Cerebellum (tissue), 4 donors: ENCODE measurements at places on chromosomes 16 and 17.

DNA sequence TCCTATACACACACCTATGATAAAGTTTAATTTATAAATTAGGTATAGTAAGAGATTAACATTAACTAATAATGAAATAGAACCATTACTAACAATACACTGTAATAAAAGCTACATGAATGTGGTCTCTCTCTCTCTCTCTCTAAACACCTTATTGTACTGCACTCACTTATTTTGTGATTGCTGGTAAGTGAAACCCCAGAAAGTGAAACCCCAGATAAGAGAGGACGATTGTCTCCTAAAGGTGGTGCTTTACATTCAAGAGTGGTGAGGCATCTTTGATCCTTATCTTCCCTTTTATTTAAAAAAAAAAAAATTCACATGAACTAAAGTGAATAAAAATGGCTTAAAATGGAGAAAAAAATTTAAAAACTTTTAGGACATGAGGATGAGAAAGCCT is 80.1 kb upstream of the TRAP1 start:
- no peak for DNase-seq

DNA sequence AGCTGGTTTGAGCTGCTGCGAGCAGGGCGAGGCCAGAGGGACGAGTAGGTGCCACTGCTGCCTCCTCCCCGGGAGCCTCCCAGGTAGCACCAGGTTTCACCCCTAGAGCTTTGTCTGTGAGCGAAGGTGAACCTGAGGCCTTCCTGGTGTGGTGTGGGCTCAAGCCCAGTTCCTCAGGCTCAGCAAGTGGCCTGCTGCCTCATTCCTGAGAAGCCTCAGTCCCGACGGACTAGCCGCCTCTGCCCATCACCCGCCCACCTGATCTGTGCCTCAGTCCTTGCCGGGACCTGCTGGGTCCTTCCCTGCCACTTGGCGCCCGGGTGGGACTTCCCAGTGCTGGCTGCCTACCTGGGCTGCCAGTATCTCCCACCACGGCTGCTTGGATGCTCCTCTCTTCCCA is 1.7 kb downstream of the NLRC3 start:
- DNase-seq: no peak

GRCh38 chr17:80389011-80389995 is 25.7 kb upstream of the ENDOV start:
- DNase-seq: no peak

- DNase-seq: no peak
Measured at GRCh38 chr16:88671806-88672205, 8.9 kb upstream of the MVD start.

GRCh38 chr17:37483311-37484039 is 6.2 kb upstream of the DUSP14 start:
- DNase-seq: no peak

GRCh38 chr17:75289832-75290337 is 652 bp upstream of the SLC25A19 start:
- no peak for DNase-seq

- DNase-seq: no peak
Measured at GRCh38 chr16:89149386-89149785, 22.2 kb upstream of the CDH15 start.

DNA sequence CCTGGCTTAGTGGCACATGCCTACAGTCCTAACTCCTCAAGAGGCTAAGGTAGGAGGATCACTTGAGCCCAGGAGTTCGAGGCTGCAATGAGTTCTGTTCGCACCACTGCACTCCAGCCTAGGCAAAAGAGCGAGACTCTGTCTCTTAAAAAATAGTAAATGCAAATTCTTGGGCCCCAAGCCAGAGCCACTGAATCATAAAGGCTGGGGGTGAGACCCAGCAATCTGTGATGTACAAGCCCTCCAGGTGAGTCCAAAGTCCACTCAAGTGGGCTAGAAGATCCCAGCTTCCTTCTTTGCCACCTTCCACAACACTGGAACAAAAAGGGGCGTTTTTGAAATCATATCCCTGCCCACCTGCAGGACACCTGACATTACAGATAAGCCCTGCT is 16.9 kb downstream of the TRIM25 start:
- DNase-seq: no peak

DNA sequence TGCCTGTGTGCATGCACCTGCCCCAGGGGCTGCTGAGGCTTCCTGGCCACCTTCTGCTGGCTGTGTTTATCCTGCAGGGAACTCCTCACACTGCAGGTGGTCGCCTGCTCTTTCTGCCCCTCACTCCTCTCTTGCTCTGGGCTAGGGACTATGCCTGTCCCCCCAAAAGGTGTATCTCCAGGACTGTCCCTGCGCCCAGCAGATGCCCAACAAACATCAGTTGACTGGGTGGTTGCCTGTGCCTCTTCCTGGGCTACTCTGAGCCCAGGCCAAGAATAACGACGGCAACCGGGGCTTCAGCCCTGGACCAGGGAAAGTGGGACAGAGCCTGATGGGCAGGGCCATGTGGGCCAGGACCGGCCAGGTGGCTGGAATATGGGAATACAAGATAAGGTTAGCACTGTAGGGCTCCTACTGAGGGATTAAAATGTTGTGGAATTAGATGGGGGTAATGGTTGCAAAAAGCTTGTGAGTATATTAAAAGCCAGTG is 55.4 kb downstream of the VAC14 start:
- no peak for DNase-seq

GRCh38 chr17:17350491-17351355 is 47.5 kb downstream of the NT5M start:
- no peak for DNase-seq

- no peak for DNase-seq
Measured at GRCh38 chr17:49959183-49959935, 9.6 kb upstream of the DLX4 start.

DNA sequence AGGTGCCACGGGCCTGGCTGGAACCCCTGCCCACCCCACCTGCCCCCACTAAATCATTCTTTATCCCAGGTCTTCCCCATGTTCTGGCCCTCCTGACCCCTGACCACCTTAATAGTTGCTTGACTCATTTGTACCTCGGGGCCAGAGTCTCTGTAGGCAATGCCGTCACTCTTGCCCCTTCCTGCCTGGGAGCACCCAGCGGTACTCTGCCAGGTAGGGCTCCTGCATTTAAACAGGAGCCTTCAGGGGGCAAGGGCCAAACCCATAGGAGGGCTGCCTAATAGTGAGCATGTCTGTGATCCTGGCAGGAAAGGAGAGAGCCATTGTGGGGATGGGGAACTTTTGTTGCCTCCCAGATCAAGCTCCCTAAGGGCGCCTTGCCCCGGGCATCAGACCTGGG is 8.8 kb upstream of the ITGA3 start:
- DNase-seq: no peak

- no peak for DNase-seq
Measured at GRCh38 chr17:42704490-42704836, 22.1 kb downstream of the CNTNAP1 start.

- peak; percentile 20 for DNase-seq
Measured at GRCh38 chr17:336110-337021, 16.2 kb downstream of the RPH3AL start.

DNA sequence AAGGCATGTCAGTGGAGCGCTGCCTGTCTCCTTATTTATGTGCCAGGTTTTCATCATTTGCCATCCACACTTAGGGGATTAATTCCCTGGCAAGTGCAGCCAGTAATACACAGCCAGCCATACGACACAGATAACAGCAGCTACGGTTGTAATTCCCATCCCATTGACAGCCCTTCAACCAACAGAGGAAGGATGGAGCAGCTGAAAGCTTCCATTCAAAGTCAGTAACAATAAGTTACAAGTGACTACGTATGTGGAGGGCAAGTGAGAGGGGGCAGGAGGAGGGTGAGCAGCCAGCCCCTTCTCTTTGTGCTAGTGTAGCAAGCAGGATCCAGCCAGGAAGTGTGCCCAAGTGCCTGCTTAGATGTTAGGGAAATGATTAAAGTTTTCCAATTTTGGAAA is 53.8 kb upstream of the LYRM9 start:
- no peak for DNase-seq

DNA sequence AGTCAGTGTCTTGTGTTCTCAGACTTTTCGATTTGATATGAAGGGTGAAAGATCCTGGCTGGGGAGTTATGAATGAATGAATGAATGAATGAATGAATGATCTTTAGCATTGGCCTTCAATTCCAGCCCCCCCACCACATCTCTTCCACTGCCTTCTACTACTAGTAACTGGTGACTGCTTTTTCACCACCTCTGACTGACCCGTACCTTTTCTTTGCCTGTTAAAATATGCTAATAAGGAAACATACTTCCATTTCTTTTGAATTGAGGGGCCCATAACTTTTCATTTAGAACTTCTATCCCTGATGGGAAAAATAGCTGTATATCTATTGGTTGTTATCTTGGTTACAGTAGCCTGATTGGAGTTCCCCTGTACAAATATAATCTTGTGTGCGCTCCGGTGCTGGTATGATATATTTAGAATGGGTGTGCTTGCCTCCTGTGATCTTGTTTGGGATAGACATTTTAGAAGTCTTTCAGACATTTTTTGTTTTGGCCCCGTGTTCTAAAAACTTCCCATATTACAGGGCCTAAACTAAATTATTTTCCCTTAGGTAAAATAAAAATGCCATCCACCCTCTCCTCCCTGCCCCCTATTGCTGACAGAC is 3.4 kb downstream of the LYRM1 start:
- no peak for DNase-seq

- DNase-seq: no peak
Measured at GRCh38 chr17:82802075-82802780, 37.6 kb downstream of the ZNF750 start.

- peak; percentile 49 for DNase-seq
Measured at GRCh38 chr17:51913491-51914205, 244.9 kb downstream of the CA10 start.

DNA sequence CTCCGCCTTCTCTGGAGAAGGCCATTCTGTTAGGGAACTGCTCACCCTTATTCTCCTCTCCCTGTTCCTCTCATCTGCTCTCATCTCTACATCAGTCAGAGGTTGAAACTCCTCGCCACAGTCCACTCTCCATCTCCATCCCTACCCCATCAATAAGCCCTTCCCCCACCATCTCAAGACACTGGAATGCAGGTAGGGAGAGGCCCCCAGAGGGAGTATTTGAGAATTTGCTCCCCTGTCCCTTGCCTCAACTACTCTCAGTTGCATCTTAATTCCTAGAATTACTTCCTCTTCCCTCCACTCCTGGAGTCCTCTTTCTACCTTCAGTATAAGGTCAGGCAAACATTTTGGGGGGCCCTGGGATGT is 2.0 kb upstream of the AATF start:
- DNase-seq: no peak

DNA sequence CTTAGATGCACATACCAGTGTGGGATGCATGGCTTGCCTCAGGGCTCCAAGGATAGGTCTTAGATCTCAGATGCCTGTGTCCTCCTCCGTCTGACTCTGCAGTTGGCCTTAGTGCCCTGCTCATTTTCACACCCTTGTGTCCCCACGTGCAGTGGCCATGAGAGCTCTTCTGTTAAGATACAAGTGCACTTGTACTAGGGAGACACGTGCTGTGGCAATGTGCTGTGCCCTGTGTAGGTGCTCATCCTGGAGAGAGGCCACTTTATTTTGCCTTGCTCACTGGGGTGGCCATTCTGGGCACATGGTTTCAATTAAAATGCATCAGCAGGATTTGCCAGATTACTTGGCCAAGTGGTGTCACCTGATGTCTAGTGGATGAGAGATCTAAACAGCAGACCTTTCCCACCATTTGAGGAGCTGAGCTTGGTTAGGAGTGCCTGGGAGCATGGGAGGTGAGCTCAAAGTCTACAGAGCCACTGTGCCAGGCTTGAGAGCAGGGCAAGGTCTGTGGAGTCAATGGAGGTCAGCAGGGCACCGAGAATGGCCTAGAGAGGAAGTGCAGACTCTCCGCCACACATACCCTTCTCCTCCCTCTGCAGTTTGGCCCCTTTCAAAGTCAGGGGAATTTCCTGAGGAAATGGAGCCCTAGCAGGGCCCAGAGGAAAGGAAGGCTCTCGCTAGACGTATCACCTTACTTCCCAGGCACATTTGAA is 25.2 kb upstream of the SMPD3 start:
- no peak for DNase-seq

DNA sequence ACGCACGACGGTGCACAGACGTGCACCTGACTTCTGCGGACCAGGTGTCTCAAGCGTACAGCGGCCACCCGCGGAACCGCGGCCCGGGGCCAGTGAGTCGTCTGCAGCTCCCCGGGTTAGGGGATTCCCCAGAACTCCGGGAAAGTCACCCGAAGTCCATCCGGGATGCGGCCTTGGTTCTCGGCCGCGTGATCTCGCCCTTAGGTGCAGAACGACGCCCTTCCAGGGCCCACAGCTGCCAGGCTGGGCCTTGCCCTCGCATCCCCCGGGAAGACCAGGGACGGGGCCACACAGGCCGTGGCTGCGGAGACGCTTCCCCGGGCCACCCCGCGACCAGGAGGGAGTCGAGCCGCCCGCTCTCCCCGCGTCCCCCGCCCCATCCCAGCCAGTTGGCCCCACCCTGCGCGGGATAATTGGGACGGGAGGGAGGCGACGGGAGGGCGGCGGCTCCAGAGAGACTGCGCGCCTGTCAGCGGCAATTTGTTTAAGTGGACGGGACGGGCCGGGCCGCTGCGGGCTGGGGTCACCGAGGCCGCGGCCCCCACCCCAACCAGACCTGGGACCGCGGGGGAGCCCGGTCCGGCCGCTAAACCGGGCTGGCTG is 3.6 kb upstream of the TBX2 start:
- DNase-seq: no peak

DNA sequence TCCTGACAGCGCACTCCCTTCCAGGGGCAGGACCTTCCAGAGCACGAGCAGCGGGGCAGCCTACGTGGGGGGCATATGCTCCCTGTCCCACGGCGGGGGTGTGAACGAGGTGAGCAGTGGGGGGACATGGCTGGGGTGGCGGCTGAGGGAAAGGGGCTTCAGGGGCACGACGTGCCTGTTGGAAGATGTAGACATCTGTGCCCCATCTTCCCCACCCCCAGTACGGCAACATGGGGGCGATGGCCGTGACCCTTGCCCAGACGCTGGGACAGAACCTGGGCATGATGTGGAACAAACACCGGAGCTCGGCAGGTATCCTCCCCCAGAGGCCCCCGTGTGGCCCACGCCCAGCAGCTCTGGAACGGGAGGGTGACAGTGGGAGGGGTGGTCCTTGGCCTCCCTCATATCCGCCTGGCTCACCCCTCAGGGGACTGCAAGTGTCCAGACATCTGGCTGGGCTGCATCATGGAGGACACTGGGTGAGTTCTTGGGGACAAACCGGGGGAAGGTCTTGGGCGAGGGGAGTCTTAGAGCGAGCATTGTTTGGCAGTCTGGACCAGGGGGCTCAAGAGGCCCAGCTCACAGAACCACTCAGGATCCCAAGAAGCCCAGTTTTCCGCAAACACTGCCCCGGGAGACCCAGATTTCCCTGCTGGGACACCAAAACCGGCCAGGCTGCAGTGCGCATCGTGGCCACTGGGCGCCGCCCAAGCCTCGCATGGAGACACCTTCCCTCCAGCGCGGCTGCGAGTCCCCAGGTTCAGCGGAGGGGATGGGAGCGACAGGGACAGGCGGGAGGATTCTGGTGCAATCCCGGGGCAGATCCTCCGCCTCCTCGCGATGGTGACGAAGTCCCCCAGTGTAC is 15.7 kb downstream of the ADAM11 start:
- DNase-seq: peak; percentile 93
